Stimulated activated CD4-positive, alpha-beta T cell treated with anti-CD3 and anti-CD28 coated beads, Interleukin-2, amount 100 ng/mL, for 48 hours (primary cell): ENCODE measurements at places on chromosomes 16 and 17.

GRCh38 chr17:40135817-40136216, 4.5 kb upstream of the CASC3 start:
- no peak for DNase-seq

DNA sequence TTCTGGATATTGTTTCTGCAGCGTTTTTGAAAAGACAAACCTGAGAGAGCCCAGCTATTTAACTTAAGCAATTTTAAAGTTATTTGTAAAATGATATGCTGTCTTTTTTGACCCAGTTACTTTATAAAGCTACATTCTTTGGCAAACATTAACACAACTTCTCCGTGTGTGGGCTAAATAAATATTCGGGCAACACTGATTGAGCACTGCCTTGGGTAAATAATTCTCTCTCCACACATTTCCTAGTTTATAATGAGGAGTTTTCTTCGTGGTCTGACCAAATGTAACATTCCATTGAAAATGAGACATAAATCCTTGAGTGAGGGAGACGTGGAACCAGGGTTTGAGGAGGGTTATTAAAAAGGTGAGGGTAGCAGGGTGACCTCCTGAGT, 142.8 kb downstream of the WWOX start:
- DNase-seq: no peak

GRCh38 chr16:54174201-54174600, 112.4 kb downstream of the IRX3 start:
- DNase-seq: no peak

GRCh38 chr17:42122371-42123303, at the start of gene HSPB9:
Gene HSPB9 (plus strand): TSS chr17:42122804. CDS start chr17:42122851, 47 bp downstream.
- DNase-seq: no peak
